Osteocyte (in vitro differentiated cells): ENCODE measurements at places on chromosomes 1 and 21. TPM values are rescaled to one million over a fixed set of nuclear protein-coding genes. Genes with fewer than 3 reads are reported as not detected.

The GNG12 gene
- total RNA-seq = 99.7 and 100 TPM in 2 replicates

The ADCY10 gene
- total RNA-seq = 0.10 and 0.94 TPM in 2 replicates

DNA sequence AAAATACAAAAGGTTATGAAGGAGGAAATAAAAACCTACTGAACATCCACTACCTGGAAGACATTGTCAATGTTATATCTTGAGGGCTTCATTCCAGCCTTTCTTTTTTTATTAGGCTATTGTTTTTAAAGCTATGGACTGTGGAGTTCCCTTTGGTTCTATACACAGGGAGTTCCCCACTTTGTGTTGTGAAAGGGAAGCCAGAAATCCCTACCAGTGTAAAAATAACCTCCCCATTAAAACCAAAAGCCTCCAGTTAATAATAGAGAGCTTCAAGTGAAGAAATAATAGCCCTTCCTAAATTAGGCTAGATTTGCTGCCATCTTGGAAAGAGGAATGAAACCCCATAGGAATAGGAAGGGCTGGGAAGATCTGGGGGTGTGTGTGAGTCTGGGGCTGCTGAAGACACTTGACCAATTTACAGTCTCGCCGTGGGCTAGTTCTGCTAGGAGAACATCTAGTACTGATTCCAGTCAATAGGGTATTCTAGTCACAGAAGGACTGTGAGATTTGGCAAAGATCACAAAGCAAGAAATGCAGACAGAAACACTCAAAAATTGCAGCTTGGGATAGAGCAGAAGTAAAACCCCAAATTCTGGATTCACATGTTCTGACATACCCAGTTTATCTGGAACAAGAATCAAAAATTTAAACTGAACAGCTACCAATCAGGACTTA is 32.4 kb upstream of the PTGFRN start:
- DNase-seq = no peak
- no peak overlapping the region for H3K4me3 ChIP-seq
- peaks cover 10% of the 10 kb centered on the region for H3K4me1 ChIP-seq
- no peaks in the 10 kb centered on the region for H3K36me3 ChIP-seq

The IVL gene
- total RNA-seq = not detected in 2 replicates

DNA sequence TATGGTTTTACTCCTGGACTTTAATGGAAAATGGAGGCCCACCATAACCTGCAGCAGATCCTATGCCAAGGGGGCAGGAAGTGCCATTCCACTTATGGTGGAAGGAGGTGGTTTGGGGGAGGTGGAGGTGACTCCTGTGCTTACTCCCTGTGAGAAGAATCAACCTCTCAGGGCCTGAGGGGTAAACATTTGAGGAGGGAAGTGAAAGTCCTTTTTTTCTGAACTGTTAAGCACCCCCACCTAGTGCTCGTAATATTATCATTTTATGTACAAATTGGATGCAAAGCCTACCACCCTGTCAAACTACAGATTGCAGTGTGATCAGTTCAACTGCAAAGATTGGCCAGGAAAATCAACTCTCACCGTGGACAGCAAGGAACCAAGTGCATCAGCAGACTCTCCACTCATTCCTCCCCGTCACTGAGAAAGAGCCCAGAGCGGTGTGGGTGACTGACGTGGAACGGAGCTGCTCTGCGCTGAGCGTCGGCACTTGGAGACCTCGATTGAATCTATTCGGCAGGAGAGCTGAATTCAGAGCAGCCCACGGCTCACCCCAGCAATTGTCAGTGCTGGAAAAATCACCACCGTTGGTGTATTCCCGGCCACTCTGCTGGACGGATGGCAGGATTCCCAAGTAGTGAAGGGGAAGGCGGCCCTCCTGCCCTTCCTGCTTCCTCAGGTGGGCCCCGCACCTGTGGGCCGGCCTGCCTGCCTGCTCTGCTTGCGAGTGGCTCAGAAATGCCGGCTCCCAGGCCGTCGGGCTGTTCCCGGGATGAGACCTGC is 46.8 kb upstream of the COX20 start:
- no peak for DNase-seq
- H3K36me3 ChIP-seq = no peaks in the 10 kb centered on the region
- no peak overlapping the region for H3K4me3 ChIP-seq
- no peaks in the 10 kb centered on the region for H3K27me3 ChIP-seq
- H3K4me1 ChIP-seq = no peaks in the 10 kb centered on the region

The PHF13 gene
- 24.0 and 28.9 TPM in 2 replicates for total RNA-seq

DNA sequence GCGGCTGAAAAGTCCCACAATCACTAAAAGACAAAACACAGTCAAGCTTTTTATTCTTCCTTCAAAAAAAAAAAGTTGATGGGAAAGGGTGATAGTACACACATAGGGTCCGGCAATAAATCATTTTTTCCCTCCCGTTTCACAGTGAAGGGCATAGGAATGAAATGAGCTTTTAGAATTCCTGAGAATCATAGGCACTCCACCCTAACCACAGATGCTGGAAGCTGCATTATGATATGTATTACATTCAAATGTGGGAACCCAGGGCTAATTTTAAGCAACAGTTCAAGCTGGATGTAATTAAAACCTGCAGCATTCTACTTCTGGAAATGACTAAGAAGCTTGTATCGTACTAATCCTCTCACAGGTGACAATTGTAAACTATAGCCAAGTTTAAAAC is 75.7 kb upstream of the KCNJ15 start:
- no peak for DNase-seq
- peak overlapping the region; percentile 5 for H3K27ac ChIP-seq
- peaks cover 30% of the 10 kb centered on the region for H3K4me1 ChIP-seq
- H3K27me3 ChIP-seq = no peaks in the 10 kb centered on the region
- H3K36me3 ChIP-seq = no peaks in the 10 kb centered on the region

The S100A16 gene
- total RNA-seq = 134 and 143 TPM in 2 replicates

The KDM5B gene
- 152 and 157 TPM in 2 replicates for total RNA-seq

GRCh38 chr1:54488065-54488750 is 59.8 kb upstream of the ACOT11 start:
- no peaks in the 10 kb centered on the region for H3K36me3 ChIP-seq
- peak overlapping the region; percentile 87 for H3K4me3 ChIP-seq
- H3K27ac ChIP-seq = peak overlapping the region; percentile 93
- peaks cover 12% of the 10 kb centered on the region for H3K27me3 ChIP-seq

- no peaks in the 10 kb centered on the region for H3K36me3 ChIP-seq
- no peak overlapping the region for H3K4me3 ChIP-seq
- no peak for DNase-seq
- H3K27me3 ChIP-seq = no peaks in the 10 kb centered on the region
- H3K4me1 ChIP-seq = no peaks in the 10 kb centered on the region
- H3K27ac ChIP-seq = no peak overlapping the region
Observed at GRCh38 chr1:175632667-175633066, 110.7 kb downstream of the TNR start.

The KLF17 gene
- total RNA-seq = not detected in 2 replicates

The LCE3E gene
- not detected in 2 replicates for total RNA-seq

DNA sequence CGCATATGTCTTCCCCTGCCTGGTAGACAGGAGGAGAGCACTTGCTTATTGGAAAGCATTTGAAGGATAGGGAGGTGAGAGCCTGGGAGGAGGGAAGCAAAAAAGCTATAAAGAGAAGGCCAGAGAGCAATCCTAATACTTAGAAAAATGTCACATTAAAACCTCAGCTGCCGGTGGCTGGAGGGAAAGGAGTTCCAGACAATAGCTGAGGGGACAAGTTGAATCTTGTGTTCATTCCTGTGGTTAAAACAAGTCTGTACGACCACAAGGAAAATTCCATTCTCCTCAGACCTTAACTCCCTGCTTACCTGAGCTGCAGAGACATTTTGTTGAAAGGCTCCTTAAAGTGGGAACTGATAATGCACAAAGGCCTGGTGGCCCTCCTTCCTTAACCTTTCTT is 218.8 kb upstream of the CAMK1G start:
- H3K36me3 ChIP-seq = no peaks in the 10 kb centered on the region
- peaks cover 21% of the 10 kb centered on the region for H3K4me1 ChIP-seq
- no peak overlapping the region for H3K27ac ChIP-seq

- DNase-seq = no peak
- peaks cover 58% of the 10 kb centered on the region for H3K27me3 ChIP-seq
- H3K4me1 ChIP-seq = no peaks in the 10 kb centered on the region
- H3K36me3 ChIP-seq = no peaks in the 10 kb centered on the region
- no peak overlapping the region for H3K4me3 ChIP-seq
Observed at GRCh38 chr1:25054526-25055323, 124.6 kb upstream of the RUNX3 start.

DNA sequence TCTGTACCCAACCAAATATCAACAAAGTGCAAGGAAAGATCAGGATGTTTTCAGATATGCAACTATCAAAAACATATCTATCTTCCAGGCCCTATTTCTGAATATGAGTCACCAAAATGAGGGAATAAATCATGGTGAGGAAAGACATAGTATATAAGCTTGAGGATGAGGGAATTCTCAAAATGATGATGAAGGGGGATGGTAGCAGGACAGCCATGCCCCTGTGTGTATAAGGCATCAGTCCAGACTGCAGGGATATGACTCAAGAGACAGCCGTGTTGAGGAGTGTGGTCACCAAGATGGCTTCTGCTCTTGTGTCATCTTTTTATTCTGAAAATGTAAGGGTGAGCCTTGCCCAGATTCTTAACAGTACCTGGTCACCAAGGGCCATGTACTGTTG is 4.4 kb upstream of the WDR64 start:
- H3K4me1 ChIP-seq = no peaks in the 10 kb centered on the region
- peaks cover 15% of the 10 kb centered on the region for H3K27me3 ChIP-seq
- no peaks in the 10 kb centered on the region for H3K36me3 ChIP-seq
- DNase-seq = no peak
- no peak overlapping the region for H3K27ac ChIP-seq

DNA sequence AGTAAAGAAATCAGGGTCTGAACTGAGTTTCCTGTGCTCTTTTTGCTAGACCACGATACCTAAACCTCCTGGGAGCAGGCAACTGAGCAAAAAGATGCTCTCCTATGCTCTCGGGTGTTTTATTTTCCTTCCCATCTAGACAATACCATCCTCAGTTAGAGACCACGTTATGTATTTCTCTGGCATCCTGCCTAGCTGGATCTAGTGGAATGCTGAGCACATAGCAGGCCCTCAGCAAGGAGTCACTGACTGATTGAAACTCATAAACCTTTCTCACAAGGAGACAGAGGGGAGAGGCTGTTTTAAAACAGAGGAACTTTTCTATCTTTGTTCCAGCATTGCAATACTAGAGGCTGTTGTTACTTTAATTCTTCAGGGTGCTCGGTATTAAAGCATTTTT is 168.0 kb downstream of the CYYR1 start:
- peak overlapping the region; percentile 95 for H3K27ac ChIP-seq
- H3K27me3 ChIP-seq = no peaks in the 10 kb centered on the region
- H3K36me3 ChIP-seq = no peaks in the 10 kb centered on the region

The ADGRL4 gene
- 8.2 and 9.5 TPM in 2 replicates for total RNA-seq

DNA sequence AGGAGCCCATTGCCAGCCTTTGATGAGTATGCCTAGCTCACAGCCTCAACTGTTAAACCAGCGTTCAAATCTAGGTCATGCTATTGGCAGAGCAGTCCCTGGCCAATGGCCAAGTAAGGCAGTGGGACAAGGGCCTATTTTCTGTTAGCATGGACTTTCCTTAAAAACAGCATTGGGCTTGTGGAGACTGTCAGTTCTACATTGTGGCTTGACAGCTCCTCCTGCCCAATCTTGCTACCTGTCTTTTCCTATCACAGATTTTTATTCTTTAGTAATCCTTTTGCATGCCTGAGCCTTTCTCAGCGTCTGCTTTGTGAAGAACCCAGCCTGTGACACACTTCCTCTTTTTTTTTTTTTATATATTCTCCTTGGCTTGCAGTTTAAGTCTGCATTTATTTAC is 56.4 kb downstream of the DIP2A start:
- H3K27ac ChIP-seq = no peak overlapping the region
- no peaks in the 10 kb centered on the region for H3K27me3 ChIP-seq
- H3K36me3 ChIP-seq = peaks cover 51% of the 10 kb centered on the region
- no peak for DNase-seq
